ENCODE measurements at places on chromosomes 7 and 10. TPM values are rescaled to one million over a fixed set of nuclear protein-coding genes. Genes with fewer than 3 reads are reported as not detected.

DNA sequence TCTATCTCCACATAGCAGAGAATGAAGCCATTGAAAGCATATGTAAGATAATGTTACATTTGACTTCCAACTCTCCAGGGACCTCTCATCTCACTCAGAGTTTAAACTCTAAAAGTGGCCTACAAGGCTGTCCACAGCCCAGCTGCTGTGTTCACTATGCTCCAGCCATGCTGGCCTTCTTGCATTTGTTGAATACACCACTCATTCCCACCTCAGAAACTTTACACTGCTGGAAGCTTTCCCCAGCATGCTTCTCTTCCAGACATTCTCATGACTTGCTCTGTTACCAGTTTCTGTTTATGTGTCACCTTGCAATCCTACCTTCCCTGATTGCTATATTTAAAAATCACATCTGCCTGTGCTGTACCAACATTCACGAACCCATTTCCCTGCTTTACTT is 167.2 kb downstream of the WNT2 start:
- no peak for DNase-seq

GRCh38 chr7:174716-175115 is 17.7 kb upstream of the FAM20C start:
- DNase-seq = no peak

GRCh38 chr10:75681334-75681733 is 249.9 kb downstream of the LRMDA start:
- no peak for DNase-seq

The TMEM225B gene
- 0.25 TPM for total RNA-seq
